D721Med (cell line): ENCODE measurements at places on chromosomes 7 and 10.

DNA sequence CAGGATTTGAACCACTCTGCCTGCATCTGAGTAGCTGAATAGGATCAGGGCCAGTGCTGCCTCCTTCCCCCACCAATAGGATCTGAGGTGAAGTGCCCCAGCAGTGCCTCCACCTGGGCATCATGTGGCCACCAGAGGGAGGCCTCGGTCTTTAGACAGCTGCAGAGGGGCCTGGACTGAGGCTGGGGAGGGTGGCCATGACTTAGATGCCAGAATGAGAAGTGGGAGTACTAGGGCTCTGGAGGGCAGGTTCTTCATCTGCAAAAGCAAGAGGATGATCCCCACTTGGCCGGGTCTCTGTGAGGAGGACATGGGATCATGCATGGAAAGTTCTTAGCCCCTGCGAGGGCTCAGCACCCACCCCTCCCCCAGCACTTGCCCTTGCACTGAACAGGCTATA, 56.9 kb downstream of the NEUROG3 start:
- DNase-seq = no peak

DNA sequence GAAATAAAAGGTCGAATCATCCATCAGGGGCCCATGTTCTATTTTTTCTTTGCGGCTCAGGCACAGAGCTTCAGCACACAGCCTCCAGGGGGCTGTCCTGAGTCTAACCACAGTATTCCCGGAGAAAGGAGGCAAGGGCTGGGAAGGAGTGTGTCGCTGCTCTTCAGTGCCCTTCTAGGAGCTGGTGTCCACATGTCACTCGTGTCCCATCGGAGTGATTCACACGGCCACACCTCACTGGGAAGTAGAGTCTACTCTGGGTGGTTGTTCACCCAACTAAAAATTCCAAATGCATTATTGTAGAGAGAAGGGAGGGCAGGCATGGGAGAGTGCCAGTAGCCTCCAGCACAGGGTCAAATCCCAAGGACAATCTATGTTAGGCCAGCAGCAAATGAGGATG, 114.8 kb upstream of the LANCL2 start:
- DNase-seq = no peak

- DNase-seq = no peak
Observed at GRCh38 chr7:33334349-33334748, 205.0 kb downstream of the BBS9 start.

DNA sequence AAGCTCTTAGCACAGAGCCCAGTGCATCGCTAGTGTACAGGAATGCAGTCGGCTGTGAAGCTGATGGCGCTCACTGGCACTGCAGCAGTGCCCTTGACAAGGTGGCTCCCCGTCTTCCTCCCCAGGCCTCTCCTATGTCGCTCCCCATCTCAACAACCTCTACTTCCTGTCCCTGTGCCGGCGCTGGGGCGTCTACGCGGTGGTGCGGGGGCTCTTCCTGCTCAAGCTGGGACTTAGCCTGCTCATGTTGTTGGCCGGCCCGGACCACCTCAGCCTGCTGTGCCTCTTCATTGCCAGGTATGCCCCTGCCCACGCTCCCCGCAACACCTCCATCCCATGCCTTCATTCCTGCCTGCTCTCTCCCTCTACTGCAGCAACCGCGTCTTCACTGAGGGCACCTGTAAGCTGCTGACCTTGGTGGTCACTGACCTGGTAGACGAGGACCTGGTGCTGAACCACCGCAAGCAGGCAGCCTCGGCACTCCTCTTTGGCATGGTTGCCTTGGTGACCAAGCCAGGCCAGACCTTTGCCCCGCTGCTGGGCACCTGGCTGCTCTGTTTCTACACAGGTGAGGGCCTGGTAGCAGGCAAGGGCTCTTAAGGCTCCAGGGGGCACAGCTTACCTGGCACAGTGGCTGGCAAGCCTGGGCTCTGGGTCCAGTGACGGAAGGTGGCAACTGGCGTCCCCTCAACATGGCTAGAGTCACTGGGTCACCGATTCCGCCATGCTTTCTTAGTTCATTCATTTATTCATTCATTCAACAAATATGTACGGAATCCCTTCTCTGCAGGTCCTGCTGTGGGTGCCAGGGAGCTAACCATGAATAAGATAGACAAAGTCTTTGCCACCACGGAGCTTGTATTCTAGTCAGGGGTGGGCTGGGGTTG, 22.3 kb upstream of the C10orf95 start:
- DNase-seq = no peak

DNA sequence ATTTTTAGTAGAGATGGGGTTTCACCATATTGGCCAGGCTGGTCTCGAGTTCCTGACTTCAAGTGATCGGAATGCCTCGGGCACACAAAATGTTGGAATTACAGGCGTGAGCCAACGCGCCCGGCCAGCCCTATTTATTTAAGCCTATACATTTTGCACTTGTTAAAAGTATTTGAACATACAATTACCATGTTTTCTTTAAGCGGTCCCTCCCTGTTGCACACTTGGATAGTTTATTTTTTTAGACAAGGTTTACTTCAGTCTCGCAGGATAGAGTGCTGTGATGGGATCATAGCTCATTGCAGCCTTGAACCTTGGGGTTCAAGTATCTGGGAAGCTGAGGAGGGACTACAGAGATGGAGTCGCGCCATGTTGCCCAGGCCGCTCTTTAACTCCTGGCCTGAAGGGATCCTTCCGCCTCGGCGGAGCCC, 35.7 kb upstream of the SRRM3 start:
- no peak for DNase-seq

DNA sequence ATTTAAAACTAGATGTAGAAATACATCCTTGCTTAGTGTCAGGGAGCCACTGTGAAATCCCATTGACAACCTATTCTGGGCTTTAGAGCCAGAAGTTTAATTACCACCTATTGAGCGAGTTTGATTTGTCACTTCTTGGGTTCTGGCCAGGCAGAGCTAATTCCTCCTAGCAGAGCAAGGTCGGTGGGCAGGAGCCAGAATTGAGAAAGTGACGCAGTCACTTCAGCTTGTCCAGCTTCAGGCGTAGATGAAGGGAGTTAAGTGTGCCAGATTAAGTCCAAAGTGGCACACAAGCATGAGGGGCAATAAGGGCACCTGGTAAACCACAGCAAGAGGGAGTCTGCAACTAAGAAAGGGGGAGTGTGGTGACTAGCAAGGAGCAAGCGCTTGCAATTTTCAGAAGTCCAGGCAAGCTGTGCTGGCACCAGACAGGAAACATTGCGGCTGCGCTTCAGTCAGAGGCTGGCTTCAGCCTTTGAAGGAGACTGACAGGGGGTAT, 119.4 kb downstream of the ST7 start:
- no peak for DNase-seq

DNA sequence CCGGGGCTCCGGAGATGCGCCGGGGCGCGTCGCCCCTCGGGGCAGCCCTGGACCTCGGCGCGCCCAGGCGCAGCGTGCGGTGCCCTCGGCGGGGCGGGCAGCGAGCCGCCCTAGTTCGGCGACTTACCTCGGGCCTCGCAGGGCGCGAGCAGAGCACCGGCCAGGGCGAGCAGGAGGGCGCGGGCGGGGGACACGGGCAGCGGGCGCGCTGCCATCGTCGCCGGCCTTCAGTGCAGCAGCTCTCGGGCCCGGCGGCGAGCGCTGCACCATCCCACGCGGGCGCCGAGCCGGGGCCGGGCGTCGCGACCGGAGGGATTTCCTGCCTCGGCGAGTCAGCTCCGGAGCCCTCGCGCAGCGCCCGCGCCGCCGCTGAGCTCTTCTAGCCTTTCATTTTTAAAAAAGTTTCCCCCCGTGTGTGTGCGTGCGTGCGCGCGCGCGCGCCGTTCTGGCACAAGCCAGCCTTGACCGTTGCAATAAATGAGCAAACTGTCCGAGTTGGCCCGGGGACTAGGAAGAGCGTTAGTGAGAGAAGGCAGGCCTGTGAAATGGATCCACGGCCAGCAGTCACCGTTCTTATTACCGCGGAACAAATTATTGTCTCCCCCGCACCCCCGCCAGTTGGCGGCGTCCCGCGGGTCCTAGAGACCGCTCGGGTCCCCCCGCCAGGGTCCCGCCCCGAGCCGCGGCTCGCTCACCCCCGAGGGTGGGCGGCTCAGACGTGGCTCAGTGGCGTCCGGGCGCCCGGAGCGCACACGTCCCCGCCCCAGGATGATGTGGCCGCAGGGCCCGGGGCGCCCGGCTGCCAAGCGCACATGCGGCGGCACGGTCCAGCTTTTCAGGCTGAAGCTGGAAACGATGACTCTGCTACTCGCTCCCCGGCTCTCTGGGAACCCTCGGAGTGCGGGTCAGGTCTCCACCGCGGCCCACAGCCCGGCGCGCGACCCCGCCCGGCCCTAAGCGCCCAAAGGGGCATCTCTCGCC, at the start of gene ADAM12:
Gene ADAM12 (minus strand): TSS at position 547 of the 981 bp plus-strand sequence. CDS start 332 bp downstream, at position 215.
- no peak for DNase-seq

DNA sequence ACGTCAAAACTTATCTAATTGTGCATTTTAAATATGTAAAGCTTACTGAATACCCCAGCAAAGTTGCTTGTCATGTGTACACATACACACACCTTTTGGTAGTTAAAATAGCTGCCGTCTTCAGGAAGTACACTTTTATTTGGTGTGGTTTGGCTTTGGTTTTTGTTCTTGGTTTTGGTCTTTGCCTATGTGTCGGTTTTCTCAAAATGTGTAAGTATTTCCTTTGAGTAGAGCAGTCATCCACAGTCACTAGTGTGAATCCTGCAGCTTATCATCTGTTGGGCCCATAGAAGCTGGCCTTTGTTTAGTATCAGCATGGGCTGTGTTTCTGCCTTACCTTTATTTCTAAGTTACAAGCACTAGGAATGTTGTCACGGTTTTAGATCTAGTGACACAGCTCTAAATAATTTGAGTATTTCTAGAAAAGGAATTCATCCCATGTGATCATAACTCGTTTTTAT, 35.3 kb downstream of the NET1 start:
- no peak for DNase-seq

GRCh38 chr10:114541797-114542160, 116.3 kb downstream of the ABLIM1 start:
- DNase-seq = no peak

GRCh38 chr10:62109587-62110293, 158.9 kb downstream of the RTKN2 start:
- no peak for DNase-seq

GRCh38 chr7:66804001-66804400, 63.5 kb downstream of the RABGEF1 start:
- DNase-seq = no peak

- no peak for DNase-seq
Observed at GRCh38 chr7:2080060-2080387, 152.7 kb downstream of the MAD1L1 start.

- DNase-seq = no peak
Observed at GRCh38 chr7:110719741-110720140, 371.2 kb upstream of the LRRN3 start.

DNA sequence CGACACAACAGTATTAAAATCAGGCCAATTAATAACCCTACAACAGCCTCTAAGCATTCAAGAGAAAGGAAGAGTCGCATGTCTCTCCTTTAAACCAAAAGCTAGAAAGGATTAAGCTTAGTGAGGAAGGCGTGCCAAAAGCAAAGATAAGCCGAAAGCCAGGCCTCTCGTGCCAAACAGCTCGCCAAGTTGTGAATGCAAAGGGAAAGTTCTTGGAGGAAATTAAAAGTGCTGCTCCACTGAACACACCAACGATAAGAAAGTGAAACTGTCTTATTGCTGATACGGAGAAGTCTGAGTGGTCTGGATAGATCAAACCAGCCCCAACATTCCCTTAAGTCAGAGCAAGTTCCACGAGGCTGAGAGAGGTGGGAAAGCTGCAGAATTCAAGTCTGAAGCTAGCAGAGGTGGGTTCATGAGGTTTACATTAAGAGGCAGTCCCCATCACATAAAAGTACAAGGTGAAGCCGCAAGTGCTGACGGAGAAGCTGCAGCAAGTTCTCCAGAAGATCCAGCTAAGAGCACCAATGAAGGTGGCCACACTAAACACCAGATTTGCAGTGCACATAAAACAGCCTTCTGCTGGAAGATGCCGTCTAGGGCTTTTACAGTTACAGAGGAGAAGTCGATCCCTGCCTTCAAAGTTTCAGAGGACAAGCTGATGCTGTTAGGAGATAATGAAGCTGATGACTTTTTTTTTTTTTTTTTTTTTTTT, 194.8 kb downstream of the MAD1L1 start:
- DNase-seq = peak; percentile 42

DNA sequence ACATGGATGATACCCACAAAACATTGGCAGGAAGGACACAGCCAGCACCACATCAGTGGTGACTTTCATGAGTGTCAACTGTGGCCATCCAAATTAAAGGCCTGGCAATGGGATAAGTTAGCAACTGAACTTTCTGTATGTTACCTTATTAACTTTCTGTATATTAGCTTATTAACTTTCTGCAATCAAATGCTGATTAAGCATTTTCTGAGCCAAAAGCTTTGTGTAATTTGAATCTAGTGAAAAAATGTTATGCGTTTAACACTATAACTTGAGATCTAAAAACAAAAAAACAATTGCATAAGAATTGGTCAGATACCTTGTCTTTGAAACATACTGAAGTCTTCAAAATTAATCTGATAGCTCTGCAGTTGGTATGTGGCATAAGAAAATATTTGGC, 159.3 kb downstream of the ZNF33B start:
- DNase-seq = no peak

DNA sequence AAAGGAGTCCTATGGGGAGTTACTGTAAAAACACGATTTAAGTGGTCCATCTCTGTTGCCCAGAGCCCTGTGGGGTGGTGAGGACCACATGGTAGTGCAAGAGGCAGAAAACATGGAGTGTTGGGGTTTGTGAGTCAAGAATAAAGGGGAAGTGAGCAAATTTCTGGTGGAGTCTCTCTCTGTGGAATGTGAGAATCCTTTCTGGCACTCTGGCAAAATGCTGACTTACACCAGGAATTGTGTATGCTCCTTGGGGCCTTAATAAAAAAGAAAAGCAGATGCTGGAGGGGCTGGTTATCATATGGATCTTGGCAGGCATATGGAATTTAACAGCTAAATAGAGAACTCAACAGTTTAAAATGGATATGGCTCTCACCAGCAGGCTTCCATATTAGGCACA, 486.0 kb downstream of the TNS3 start:
- DNase-seq = no peak

DNA sequence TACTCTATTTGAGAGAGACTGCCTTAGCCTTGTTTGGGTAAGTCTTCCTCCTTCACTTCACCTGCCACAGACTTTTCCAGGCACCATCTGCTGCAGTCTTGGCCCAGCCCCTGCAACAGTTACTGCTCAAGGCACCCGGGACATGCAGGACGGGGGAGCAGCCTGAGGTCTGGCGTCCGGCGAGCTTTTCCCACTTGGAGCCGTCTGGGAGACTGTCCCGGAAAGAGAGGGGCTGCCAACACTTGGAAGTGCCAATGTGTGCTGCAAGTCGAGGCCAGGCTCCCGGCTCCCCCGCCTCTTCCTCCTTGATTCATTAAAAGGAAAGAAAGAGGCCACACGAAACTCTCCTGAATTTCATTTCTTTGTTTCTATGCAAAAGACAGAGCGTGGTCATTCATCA, 13.7 kb downstream of the HTRA1 start:
- DNase-seq = no peak

DNA sequence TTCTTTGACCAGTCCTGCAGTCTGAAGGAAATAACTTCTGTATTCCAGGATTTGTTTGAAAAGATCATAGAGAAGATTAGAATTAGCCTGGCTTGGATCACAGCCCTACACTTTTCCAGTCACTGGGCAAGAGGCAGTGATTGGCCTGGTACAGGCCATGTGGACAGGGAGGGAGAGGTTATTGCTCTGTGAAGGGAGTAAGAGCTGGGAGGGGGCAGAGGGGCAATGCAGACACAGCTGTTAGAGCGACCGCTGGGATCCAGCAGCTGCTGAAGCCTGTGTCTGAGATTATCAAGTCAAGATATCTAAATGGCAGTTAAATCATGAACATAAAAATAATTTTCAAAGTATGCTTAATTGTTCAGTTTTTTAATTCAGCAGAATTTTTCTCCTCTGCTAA, 257.3 kb downstream of the SDK1 start:
- no peak for DNase-seq

GRCh38 chr10:130394832-130395231, 258.6 kb downstream of the GLRX3 start:
- no peak for DNase-seq
